GM03348 (cell line): ENCODE measurements at places on chromosomes 6 and 20.

DNA sequence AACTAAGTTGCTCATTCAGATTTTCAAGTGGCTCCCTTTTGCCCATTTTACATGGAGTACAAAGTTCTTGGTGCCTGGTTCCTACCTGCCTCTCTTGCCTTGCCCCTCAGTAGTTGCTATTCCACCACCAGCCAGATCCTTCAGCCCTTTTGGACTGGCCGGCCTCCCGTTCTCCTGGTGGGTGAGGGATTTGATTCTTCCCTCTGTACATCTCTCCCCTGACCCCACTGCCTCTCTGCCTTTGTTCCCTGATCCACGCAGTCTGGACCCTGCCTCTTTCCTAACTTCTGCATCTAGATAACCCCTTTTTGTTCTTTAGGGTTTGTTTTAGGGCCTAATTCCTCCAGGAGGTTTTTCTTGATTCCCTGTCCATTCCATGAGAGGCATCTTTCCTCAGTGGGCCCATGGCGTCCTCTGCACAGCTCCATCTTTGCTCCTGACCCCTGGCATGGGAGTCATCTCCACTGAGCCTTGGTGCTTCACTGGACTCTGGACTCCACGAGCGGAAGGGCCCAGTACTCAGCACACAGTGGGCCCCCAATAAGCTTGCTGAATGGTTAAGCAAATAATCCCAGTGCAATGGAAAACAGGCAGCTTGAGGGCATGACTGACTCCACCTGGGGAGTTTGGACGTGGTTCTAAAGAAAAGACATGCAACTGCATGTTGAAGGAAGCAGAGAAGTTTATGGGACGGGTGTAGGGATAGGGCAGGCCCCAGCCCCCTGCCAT, 309.3 kb upstream of the SUPT3H start:
- DNase-seq, result no peak

DNA sequence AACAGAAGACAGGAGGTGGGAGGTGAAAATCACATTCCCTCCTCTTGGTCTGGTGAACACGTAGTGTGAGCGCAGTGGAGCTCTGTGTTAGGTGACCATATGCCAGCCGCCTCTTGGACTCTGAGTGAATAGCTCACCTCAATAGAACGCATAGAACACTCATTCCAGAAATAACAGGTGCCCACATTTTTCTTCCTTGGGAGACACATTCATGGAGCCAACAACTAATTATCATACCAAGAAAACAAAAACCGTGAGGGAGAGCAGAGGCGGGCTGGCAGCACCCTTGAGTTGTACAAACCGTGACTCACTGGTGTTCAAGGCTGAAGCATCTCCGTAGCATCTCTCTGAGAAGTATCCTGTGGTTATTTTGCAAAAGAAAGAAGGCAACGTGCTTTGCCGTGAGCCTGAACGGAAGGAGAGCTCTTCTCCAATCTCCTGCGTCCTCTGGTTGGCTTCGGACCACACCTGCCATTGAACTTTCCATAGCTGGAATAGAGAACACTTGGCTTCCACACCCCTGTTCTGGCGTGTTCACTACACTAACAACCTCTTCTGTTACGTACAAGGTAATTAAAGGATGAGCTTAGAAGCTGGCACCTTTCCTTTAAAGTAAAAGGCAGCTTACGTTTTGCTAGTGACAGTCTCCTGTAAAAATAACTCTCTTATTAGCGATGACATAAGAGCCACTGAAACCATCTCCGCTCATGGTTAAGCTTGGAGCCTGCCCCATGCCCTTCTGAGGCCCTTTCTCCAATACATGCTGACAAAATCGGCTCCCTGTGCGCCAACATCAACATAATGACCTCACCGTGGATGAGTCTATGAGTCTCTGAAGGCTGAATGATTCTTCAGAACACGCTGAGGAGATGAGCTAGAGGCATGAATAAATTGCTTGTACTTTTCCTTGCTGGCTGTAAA, 30.2 kb upstream of the SGK1 start:
- DNase-seq, result peak; percentile 70

- no peak for DNase-seq
These were observed 42.8 kb upstream of the DSE start for GRCh38 chr6:116327803-116328527.

DNA sequence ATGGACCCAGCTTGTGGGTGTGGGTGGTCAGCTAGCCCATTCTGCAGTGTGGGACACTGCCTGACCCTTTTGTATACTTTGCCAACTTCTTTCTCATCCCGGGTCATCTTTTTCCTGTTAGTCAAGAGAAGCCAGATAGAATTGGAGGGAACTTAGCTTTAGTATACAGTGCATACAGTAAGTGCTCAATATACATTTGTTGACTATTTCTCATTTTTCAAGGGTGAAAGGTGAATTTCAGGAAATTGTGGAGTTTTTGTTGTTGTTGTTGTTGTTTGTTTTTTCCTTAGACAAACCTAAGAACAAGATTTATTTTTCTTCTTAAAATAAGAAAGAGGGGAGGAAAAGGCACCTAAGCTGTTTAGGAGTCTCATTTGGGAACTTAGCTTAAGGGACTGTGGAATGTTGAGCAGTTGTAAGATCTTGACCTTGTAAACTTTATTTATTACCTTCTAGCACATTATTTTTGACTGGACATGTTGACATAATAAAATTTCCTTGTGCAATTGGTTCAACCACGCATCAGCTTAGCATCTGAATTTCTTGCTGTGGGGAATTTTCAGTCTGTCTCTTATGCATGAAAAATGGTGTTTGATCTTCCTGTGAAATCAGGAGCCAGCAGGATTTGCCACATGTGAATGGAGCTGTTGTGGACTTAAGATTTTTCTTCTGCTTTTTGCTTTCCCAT, 113.6 kb downstream of the ARID1B start:
- DNase-seq, result peak; percentile 31

GRCh38 chr6:110944681-110945151, 13.8 kb upstream of the GTF3C6 start:
- DNase-seq, result peak; percentile 74

DNA sequence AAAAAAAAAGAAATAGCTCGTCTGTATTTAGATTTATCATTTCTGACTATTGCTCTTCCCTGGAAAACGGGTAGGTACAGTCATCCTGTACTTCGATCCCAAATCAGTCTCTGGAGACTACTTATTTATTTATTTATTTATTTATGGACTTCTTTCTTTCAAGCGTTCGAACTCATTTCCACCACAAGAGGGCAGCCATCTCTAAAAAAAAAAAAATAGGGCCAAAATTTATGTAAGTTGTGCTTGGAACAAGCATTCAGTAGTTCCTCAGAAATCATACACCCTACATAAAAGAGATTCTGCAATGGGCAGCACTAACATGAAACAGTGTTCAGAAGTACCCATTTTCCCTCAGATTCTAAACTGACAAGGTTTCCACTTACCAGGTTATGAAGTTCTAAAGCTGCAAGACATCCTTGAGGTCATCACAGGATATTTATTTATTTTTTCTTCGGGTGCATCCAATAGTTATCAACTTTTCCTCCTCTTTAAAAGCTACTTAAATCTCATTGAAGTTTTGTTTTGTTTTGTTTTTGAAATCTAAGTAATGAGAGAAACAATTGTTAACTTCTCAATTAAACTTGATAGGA, 1.9 kb upstream of the BMP2 start:
- DNase-seq, result peak; percentile 50

GRCh38 chr6:41566961-41567360, 20.8 kb downstream of the FOXP4 start:
- no peak for DNase-seq

DNA sequence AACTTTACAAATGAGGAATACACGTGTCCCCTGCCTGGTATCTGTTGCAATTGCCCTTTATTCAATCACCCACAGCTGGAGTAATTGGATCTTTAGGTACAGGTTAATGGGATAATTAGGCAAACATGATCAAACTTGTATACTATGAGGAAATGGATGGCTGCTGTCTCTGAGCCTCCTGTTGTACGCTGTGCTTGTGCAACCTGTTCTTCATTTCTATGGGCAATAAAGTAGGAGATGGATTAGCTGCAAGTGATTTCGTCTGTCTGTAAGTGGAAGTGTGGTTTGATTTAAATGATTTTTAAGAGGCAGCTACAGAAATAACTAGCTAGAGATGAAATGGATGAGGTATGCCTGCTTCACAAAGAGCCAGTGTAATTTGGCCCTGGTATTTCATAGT, 474.1 kb downstream of the RNF144B start:
- DNase-seq, result no peak

GRCh38 chr6:90818163-90818562, 231.3 kb upstream of the MAP3K7 start:
- DNase-seq, result no peak

- no peak for DNase-seq
These were observed 8.5 kb downstream of the SPTLC3 start for GRCh38 chr20:13017235-13017634.

- DNase-seq, result no peak
These were observed 161.0 kb downstream of the TSHZ2 start for GRCh38 chr20:53133125-53133524.

GRCh38 chr20:17287503-17287902, 60.7 kb downstream of the PCSK2 start:
- DNase-seq, result no peak

- no peak for DNase-seq
These were observed 3.4 kb upstream of the HELZ2 start for GRCh38 chr20:63577317-63577894.

GRCh38 chr6:108589244-108589791, 28.6 kb downstream of the FOXO3 start:
- no peak for DNase-seq

- no peak for DNase-seq
These were observed 105.9 kb downstream of the MAN1A1 start for GRCh38 chr6:119243657-119244056.

GRCh38 chr6:132365281-132365907, 35.9 kb downstream of the MOXD1 start:
- no peak for DNase-seq

DNA sequence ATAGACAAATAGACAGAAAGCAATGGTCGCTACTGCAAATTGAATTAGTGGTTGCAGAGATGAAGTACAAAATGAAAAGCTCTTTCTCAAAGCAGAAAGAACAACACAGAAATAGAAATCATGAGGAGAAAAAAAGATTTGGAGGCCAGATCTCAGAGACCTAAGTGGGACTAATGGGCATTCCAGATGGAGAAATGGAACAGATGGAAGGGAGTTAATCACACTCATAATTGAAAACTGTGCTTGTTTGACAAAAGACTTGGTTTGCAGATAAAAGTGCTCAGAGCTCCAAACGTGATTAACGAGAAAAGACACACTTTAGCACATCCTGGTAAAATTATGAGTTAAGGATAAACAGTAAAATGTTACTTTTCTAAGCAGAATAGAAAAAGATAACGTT, 58.1 kb upstream of the SNRPB2 start:
- DNase-seq, result no peak

DNA sequence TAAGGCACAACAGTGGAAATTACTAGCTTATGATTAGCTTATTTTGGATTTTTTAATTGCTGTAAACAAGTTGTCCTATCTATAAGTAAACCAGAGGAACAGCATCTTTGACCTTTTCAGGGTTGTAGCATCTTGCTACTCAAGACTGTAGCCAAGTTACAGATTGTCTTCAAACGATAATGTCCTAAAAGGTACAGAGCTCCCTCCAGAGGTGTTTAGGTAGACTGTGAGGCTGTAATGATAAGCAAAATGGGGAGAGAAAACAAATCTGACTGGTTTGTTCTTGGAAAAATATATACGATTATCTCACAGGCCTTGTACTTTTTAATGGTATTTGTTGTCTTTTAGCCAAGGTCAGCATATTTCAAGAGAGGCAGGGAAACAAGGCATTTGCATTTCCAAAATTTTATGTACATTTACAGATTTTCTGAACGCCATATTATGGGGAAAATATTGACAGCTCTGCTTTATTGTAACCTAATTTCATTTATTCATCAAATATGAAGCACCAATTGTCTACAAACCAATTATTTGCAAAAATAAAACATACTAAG, 273.4 kb downstream of the MEI4 start:
- no peak for DNase-seq
